Stromal cell of bone marrow (primary cell): ENCODE measurements at places on chromosomes 2 and 18.

GRCh38 chr2:205133544-205133943 lies 548.8 kb upstream of the NRP2 start:
- no peak for DNase-seq

DNA sequence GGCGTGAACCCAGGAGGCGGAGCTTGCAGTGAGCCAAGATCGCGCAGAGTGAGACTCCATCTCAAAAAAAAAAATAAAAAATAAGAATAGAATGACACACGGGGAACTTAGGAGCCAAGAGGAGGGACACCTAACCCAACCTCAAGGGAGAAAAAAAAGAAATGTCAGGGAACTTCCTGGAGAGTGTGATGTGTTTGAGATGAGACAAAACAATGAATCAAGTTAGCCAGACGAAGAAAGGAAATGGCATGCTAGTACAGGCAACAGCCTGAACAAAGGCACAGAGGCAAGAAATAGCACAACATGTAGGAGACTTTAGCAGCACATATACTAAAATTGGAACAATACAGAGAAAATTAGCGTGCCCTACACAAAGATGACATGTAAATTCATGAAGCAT lies 36.7 kb upstream of the PAPOLG start:
- DNase-seq, result no peak

DNA sequence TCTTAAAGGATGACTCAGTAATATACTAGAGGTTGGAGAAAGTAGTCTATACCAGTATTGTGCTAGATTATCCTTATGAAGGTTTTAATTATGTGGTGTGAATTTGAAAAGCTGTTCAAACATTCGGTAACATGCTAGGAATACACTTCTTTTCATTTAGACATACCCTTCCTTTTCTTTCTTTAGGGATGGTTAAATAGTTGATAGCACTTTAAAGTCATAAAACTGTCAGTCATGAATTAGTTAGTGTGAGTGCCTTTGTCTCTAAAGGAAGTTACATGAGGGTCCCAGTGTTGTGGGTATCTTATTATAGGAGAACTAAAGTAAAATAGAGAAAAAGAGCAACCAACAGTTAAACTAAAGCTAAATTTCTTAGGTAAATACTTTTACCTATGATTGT lies 149.3 kb downstream of the CSRNP3 start:
- no peak for DNase-seq

- DNase-seq, result no peak
Measured at GRCh38 chr2:157233506-157233905, 24.0 kb upstream of the GALNT5 start.

DNA sequence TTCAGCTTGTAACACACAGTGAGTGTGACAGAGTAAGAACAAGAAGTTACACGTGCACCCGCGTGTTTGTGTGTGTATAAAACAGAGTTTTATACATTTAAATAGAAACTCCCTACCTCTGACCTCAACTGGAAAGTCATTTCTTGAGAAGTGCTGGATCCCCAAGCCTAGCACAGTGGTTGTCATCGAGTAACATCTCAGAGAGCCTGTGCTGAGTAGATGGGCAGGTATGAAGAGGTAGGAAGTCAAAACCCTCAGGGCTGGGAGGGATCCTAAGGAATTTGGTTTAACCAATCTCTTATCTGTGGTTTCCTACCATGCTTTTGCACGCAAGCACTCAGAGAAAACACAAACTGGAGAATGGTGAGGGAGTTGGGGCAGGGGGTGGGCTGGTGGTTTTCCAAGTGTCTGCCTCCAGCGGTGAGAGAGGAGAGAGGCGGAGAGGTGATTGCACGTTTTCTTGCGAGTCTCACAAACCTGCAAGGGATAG lies 9.2 kb downstream of the ACOXL start:
- DNase-seq, result no peak

GRCh38 chr2:219289537-219290361 lies 10.6 kb downstream of the DNAJB2 start:
- peak; percentile 78 for DNase-seq

- DNase-seq, result no peak
Measured at GRCh38 chr2:69260666-69261065, 126.4 kb downstream of the GFPT1 start.

DNA sequence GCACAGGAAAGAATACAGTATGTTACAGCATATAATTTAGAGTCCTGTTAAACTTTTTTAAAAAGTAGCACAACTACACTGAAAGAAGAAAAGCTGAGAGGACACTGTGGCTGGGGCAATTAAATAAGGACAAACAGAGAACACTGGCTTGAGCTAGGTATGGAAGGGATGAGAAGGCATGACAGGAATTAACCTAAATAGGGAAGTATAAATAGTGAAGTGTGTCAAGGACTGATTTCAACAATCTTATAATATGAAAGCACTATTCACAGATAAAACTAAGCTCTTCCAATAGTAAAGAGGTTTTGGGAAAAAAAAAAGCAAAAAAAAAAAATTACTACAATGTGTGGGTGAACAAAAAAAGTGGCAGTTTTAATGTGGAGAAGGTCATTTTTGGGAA lies 45.5 kb downstream of the PPP3R1 start:
- DNase-seq, result no peak

GRCh38 chr2:8589721-8590120 lies 92.1 kb upstream of the ID2 start:
- DNase-seq, result no peak

- DNase-seq, result peak; percentile 73
Measured at GRCh38 chr2:46776687-46777327, 138.8 kb downstream of the MCFD2 start.

GRCh38 chr18:51110073-51110797 lies 80.2 kb downstream of the SMAD4 start:
- no peak for DNase-seq

DNA sequence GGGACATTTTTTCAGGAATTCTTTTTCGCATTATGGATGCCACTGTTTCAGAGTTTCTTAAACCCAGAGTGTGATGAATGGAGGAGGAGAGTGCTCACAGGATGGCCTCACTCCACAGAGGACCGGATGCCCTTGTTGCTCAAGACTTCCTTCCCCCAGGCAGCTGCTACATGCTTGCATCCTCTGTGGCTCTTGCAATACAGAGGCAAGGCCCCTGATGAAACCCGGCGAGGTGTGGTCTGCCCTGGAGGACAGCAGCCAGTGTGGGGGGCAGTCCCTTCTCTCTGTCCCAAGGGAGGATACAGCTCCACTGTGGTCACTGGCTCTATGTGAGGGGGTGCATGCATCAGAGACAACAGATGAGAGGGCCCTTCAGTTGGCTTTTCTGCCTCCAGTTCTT lies 109.6 kb downstream of the SH3RF3 start:
- peak; percentile 48 for DNase-seq

- DNase-seq, result no peak
Measured at GRCh38 chr2:203143391-203143790, 95.4 kb upstream of the CYP20A1 start.

DNA sequence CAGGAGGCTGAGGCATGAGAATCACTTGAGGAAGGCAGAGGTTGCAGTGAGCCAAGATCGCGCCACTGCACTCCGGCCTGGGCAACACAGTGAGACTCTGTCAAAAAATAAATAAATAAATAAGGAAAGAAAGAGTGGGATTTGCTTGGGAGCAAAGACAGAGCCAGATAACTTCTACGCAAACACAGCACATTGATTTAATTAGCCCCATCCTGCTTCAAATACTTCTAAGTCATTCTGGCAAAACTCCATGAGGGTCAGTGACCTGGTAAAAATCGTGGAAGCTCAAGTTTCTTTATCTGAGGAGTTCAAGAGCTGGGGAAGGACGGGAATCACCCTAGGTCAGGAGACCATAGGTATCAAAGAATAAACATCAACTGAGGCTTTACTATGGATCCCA lies 70.6 kb upstream of the TCF7L1 start:
- no peak for DNase-seq

DNA sequence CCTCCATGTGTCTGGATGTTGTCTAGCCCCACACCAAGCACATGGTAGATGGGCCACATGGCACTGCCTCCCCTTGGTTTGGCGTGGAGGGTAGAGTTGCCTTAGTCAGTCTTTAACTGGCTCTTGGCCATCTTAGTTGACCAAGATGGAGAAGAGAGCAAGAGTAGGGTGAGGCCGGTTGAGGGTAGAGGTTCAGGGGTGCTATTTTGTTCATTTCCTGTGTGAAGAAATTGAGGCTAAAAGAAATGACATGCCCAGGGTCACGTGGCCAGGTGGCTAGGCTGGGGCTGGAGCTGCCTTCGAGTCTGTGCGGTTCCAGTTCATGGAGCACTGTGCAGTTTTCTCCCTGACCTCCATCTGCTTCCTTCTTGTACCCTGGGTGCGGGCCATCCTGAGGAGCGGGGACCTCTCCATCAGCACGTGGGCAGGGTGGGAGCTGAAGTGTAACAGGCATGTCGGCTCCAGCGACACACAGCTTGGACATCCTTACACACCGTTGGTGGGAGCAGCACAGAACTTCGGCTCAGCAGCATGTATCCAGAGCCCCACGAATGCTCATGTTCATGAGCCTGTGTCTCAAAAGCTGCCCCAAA lies 213.2 kb downstream of the GBX2 start:
- no peak for DNase-seq

GRCh38 chr18:78006006-78006773 lies 756.5 kb downstream of the GALR1 start:
- no peak for DNase-seq

DNA sequence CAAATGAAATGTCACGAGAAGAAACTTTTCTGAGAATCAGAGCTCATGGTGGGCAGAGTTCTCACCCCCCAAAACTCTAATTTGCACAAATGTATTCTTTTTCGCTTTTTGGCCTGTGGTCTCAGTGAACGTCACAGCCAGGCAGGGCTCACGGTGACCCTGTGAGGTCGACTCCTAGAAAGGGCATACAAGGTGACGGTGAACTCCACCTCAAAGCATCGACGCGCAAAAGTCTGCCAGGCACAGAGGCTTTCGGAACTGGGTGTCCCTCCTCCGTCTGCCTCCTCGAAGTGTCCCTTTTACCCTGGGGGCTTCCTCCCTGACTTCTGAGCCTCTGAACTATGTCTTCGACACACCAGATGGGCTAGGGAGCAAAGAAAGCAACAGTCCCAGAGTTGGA lies 139.2 kb upstream of the PXDN start:
- DNase-seq, result no peak

DNA sequence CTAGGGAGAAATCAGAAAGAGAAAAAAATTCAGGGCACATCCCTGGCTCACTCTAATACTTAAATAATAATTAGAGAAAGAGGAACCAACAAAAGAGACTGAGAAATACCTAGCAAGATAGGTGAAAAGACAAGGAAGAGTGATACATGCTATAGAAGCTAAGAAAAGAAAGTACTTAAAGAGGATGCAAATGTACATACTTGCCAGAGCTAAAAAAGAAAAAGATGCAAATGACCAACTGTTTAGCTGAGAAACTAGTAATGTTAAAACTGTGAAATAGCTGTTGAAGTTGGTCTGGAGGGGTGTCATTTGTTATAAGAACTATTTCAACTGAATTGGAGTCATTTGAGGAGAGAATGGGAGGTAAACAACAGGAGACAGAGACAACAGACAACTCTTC lies 412.2 kb downstream of the SPAG16 start:
- DNase-seq, result no peak

DNA sequence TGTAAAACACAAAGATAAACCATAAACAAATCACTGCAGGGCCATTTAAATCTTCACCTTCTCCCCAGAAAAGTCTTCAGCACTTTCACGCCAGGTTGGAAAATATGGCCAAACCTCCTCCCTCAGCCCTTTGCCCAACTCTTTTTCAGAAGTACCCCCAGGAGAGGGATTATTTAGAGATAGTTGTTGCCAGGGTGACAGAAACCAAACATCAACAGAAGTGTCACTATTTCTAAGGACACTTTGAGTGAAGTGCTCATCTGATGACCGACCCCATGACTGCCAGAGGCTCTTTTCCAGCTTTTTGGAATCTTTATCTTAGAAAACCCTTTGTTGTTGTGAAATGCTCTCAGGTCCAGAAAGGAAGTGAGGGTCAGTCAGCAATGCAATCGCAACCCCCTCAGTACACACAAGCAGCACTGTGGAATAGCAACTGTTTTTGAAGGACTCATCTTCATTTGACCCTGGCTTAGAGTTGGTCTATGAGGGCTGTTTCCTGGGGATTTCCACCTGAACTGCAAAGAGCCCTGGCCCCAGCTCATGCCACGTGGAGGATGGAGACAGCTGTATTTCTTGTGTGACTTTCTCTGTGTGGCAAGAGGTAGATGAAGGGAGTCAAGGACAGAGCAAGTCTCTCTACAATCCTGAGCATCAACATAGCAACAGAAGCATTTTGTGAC lies 114.0 kb upstream of the STON1 start:
- no peak for DNase-seq

- no peak for DNase-seq
Measured at GRCh38 chr18:2797951-2798350, 48.9 kb upstream of the EMILIN2 start.

- no peak for DNase-seq
Measured at GRCh38 chr2:201260302-201260800, at the start of gene CASP8. CASP8 (plus strand) TSS chr2:201260536; CDS start chr2:201266487, 5,951 bp downstream.

DNA sequence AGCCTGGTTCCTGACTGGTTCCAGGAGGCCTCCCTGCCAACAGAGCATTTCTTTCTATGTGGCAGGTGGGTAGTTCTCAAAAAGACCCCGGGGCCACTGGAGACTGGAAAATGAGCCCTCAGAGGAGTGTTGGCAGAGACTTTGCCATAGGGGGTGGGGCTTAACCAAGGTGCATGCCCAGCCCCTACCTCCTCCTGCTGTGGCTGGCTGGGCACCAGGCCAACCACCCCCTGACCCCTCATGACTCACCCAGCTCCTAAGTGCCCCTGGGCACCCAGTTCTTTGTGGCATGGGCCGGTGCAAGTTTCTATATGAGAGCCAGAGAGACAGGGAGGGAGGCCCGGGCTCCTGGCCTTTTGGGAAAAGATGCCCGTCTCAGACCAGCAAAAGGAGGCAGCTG lies 98.2 kb upstream of the SMAD2 start:
- no peak for DNase-seq

DNA sequence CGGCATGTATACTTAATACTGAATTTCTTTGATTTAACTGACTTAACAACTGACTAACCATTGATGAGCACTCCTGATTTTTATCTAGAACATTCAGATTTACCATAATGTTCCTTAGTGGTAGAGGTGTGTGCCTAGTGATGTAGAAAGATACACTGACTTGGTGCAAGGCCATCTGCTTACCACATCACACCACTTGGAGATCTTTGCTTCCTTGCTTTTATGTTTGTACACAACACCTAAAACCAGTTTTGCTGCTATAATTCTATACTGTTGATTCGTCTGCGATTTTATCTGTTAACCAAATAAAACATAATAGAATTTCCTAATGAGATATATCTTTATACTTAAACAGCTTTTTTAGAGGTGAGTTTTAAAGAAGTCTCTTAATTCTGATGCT lies 3.9 kb upstream of the FARP2 start:
- DNase-seq, result no peak

GRCh38 chr18:9739516-9739915 lies 31.4 kb downstream of the RAB31 start:
- no peak for DNase-seq

DNA sequence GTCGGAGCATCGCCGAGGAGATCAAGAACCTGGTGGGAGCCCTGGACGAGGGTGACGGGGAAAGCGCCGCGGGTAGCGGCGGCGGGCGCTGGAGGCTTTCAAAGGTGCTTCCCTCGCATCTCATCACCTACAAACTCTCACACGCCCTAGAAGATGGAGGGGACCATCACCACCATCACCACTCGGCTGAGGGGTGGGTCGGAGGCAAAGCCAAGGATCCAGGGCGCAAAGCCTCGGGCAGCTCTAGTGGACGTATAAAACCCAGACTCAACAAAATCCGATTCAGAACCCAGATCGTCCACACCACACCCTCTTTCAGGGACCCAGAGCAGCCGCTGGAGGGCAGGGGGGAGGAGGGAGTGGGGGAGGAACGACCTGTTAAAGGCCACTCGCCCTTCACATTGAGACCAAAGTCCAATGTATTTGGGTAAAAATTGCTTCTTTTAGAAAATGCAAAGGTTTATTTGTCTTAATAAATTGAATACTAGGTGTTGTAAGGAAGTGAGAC lies 1.5 kb downstream of the SOWAHC start:
- DNase-seq, result no peak
